Liver (tissue), 10 donors: ENCODE measurements at places on chromosomes 5 and 9. TPM values are rescaled to one million over a fixed set of nuclear protein-coding genes. Genes with fewer than 3 reads are reported as not detected.
A peak's percentile ranks its signal among the peaks of the same experiment; 100 is the strongest.

FBP2 gene
- not detected for total RNA-seq

DNAJB5 gene
- 2.1 TPM for total RNA-seq

MARCHF11 gene
- not detected for total RNA-seq

OBP2B gene
- not detected for total RNA-seq

ENTREP1 gene
- total RNA-seq = 0.33 TPM

GPR21 gene
- total RNA-seq = not detected

ACTBL2 gene
- not detected for total RNA-seq

BHMT gene
- 27.7 TPM for total RNA-seq

SUSD3 gene
- total RNA-seq = 9.7 TPM

RASA1 gene
- total RNA-seq = 8.4 TPM

DNA sequence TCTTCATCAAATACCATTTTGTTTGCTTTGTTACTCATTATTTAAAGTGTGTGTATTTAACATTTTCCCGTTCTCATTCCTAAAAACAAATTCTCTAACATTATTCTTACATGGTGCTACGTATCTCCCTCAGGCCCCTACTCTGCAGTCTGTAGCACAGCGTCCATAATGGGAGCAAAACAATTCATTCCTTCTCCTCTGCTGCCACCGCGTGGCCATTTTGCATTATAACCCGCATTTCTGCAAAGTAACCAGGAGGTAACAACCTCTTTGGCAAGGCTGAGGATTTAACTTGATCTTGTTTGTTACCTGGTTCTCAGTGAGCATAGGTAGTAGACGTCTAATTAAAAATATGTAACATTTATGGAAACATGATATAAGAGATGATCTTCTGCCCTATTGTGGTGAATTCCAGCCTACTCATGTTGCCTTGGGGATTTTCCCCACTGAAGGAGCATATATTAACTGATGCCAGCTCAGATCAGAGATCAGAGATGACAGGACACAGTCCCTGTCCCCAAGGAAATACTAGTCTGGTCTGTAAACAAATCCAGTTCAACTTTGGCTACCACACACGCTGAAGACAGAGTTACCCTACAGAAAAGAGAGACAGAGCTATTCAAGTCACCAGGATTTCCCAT lies 10.5 kb downstream of the OR1K1 start:
- no peaks in the 10 kb centered on the region for H3K27me3 ChIP-seq
- DNase-seq = peak; percentile 79
- H3K4me1 ChIP-seq = no peaks in the 10 kb centered on the region
- no peak overlapping the region for H3K27ac ChIP-seq
- H3K36me3 ChIP-seq = no peaks in the 10 kb centered on the region

DNA sequence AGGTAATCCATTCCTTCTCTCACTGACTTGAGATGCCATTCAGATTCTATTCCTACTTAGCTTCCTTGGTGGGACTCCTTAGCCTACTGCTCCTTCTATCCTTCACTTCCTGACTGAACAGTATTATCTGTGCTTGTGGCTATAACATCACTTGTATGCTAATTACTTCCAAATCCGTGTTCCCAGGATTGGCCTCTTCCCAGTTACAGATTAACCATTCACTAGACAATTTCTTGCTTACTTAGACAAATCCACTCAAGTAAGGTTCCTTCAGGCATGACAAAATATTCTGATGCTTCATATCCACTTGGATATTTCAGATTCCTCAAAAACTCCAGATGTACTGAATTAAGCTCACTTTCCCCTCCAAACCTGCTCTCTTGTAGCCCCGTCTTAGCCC lies 18.3 kb downstream of the LIFR start:
- no peak for DNase-seq
- no peaks in the 10 kb centered on the region for H3K36me3 ChIP-seq
- no peak overlapping the region for H3K4me3 ChIP-seq
- no peaks in the 10 kb centered on the region for H3K27me3 ChIP-seq
- no peaks in the 10 kb centered on the region for H3K4me1 ChIP-seq

DNA sequence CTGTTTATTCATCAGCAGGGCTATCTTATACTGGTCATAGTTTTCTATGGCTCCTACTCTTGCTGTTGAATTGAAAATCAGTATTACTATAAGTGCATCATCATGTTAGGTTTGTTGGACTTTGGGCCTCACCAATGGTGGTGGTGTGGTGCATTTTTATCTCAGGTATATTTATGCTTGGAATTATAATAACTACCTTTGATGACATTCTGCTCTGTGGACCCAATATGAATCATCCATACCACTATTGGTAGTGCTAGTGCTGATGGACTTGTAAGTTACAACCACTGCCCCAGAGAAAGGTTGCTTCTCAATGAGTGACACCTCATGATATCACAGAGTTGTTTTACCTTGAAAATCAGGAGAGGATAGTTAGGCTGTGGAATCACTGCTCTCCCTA lies 28.0 kb downstream of the IL9 start:
- no peak overlapping the region for H3K27ac ChIP-seq
- no peaks in the 10 kb centered on the region for H3K27me3 ChIP-seq
- DNase-seq = no peak
- no peak overlapping the region for H3K4me3 ChIP-seq

DNA sequence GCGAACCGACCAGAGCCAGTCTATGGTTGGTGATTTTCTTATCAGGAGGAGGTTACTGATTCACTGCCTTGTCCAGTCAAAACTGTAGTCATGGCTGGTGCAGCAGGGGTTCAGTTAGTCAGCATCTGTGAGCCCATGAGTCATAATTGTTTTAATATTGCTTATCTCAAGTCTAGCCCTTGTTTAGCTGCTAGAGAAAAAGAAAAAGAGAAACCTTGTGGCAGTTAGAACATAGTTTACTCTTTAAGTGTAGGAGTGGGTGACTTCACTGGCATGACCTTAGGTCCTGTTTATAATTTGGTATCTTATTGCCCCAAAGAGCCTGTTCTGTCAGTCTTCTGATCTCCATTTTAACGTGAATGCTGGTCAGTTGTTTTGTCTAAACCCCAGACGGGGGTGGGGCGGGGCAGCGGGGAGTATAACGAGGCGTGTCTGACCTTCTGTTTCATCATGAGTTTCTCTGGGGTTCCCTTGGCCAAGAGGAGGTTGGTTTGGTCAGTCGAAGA lies 76.9 kb upstream of the NFIL3 start:
- H3K27me3 ChIP-seq = no peaks in the 10 kb centered on the region
- H3K4me1 ChIP-seq = no peaks in the 10 kb centered on the region
- no peaks in the 10 kb centered on the region for H3K36me3 ChIP-seq
- H3K4me3 ChIP-seq = no peak overlapping the region
- no peak for DNase-seq
- H3K27ac ChIP-seq = no peak overlapping the region

GRCh38 chr5:178536541-178537466 lies 53.4 kb downstream of the COL23A1 start:
- H3K36me3 ChIP-seq = no peaks in the 10 kb centered on the region
- no peak for DNase-seq
- no peaks in the 10 kb centered on the region for H3K4me1 ChIP-seq
- H3K4me3 ChIP-seq = no peak overlapping the region
- H3K27me3 ChIP-seq = no peaks in the 10 kb centered on the region

DNA sequence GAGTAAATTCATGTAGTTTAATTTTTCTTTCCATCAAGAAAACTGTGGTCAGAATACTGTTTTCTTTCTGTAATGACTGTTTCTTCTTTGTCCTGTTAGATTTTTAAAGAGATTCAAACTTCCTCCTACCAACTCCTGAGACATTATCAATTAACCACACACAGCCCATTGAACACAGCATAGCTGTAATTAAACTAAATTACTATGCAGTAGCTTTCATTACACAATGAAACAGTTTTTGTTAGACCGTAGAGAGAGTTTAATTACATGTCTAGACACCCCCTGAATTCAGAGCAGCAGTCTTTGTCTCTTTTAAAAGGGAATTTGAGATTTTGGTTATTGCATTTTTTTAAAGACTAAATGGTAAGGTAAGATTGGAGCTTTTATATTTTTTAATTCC lies 77.5 kb downstream of the STARD4 start:
- H3K4me1 ChIP-seq = no peaks in the 10 kb centered on the region
- H3K36me3 ChIP-seq = no peaks in the 10 kb centered on the region
- H3K27me3 ChIP-seq = no peaks in the 10 kb centered on the region
- no peak overlapping the region for H3K4me3 ChIP-seq

DNA sequence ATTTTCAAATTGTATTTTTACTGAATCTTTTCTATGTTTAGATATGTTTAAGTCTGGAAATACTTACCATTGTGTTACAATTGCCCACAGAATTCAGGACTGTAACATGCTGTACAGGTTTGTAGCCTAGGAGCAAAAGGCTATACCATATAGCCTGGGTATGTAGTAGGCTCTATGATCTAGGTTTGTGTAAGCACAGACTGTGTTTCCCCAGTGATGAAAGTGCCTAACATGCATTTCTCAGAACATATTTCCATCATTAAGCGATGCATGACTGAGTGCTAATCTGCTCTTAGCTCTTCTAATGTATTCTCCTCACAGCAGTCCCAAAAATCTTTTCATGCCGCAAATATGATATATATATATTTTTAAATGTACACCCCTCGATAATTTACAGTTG lies 166.7 kb upstream of the PPP2R2B start:
- DNase-seq = no peak
- H3K27ac ChIP-seq = no peak overlapping the region
- no peak overlapping the region for H3K4me3 ChIP-seq
- no peaks in the 10 kb centered on the region for H3K4me1 ChIP-seq
- H3K36me3 ChIP-seq = no peaks in the 10 kb centered on the region

DNA sequence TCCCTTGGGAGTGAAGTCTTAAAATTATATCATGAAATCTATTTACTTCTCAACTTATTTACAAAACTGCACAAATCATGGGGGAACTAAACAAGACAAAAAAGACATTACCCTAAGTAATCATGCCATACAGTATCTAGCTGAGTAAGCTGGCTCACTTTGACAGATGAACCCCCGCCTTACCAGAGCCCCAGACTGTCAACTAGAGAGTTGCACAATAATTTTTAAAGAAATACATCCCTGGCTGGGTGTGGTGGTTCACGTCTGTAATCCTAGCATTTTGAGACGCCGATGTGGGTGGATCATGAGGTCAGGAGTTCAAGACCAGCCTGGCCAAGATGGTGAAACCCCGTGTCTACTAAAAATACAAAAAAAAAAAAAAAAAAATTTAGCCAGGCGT lies 62.3 kb downstream of the LPAR1 start:
- no peak overlapping the region for H3K27ac ChIP-seq
- H3K27me3 ChIP-seq = no peaks in the 10 kb centered on the region
- no peak for DNase-seq
- no peak overlapping the region for H3K4me3 ChIP-seq

- peak overlapping the region; percentile 63 for H3K27ac ChIP-seq
- H3K4me3 ChIP-seq = no peak overlapping the region
- DNase-seq = no peak
- H3K36me3 ChIP-seq = peaks cover 17% of the 10 kb centered on the region
- no peaks in the 10 kb centered on the region for H3K27me3 ChIP-seq
These were observed 25.1 kb downstream of the NANS start for GRCh38 chr9:98081477-98082219.

DNA sequence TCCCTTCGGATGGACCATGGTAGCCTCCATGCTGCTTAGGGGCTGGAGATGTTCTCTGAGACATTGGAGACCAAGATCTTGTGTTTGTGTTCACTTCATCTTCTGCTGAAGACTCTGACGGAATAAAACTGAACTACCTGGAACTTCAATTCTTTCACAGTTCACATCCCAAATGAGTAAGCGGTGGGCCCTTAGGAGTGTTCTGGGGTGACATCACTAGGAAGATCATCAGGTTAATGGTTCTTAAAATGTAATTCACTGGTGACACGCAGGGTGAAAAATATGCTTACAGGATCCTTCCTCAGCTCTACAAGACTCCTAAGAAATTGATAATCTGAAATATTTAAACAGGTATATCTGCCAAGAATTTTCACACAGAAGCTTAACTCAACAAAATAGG lies 561.5 kb downstream of the SEMA5A start:
- no peaks in the 10 kb centered on the region for H3K27me3 ChIP-seq
- H3K27ac ChIP-seq = no peak overlapping the region

- H3K27ac ChIP-seq = no peak overlapping the region
- H3K36me3 ChIP-seq = peaks cover 2% of the 10 kb centered on the region
- H3K4me1 ChIP-seq = peaks cover 19% of the 10 kb centered on the region
These were observed 22.1 kb downstream of the CPEB4 start for GRCh38 chr5:173910215-173910614.

DNA sequence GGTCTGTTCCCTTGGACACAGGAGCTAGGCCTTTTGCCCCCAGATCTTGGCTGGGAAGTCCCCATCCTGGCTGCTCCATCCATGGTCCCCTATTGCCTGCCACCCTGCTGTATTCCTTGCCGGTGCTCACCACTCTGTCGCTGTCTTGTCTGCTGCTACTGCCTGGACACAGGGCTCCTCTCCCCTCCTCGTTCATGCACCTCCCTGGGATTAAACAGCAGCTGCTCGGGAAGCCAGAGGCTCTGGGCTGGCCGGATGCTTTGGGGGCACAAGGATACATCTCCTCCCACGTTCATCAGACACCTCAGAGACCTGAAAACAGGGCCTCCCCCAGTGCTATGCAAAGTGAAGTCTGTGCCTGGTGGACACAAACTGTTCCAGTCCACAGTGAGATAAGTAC lies 110.4 kb downstream of the ZNF354C start:
- H3K27ac ChIP-seq = no peak overlapping the region
- peaks cover 4% of the 10 kb centered on the region for H3K4me1 ChIP-seq
- no peak for DNase-seq
- no peaks in the 10 kb centered on the region for H3K36me3 ChIP-seq

- peak overlapping the region; percentile 98 for H3K4me3 ChIP-seq
- H3K4me1 ChIP-seq = peaks cover 15% of the 10 kb centered on the region
- no peak for DNase-seq
- H3K27ac ChIP-seq = peak overlapping the region; percentile 50
- no peaks in the 10 kb centered on the region for H3K27me3 ChIP-seq
These were observed 454 bp downstream of the NELFB start for GRCh38 chr9:137255448-137256114.

DNA sequence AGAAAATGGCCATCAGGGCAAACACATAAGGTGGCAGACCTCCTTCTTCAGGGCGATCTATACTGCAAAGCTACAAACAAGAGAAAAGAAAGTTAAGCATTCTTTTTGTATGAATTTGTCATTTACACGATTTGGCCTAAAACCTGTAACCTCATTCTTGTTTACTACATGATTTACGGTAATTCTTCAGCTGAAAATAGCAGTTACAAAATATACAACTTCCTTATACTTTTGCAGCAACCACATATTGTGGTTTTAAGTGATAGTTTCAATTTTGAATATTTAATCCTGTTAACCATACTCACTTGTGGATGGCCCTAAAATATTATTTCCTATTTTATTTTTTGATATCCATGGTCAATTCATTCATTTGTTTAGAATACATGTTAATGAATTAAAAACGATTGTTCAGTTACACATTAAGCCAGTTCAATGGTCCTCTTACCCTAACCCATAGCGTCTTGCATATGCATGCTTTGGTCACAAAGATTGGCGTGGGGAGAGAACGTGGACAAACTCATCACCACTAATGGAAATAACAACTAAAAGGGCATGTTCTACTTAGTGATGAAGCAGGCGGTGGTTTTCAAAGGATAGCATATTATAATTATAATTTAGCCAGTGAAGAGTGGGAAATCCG lies 16.6 kb downstream of the TUT7 start:
- no peaks in the 10 kb centered on the region for H3K4me1 ChIP-seq
- H3K36me3 ChIP-seq = peaks cover 74% of the 10 kb centered on the region
- H3K27me3 ChIP-seq = no peaks in the 10 kb centered on the region
- no peak for DNase-seq
